Esophagus muscularis mucosa (tissue), 4 donors: ENCODE measurements at places on chromosomes 16 and 17. TPM values are rescaled to one million over a fixed set of nuclear protein-coding genes. Genes with fewer than 3 reads are reported as not detected.

The MBTPS1 gene
- total RNA-seq: 82.9 TPM

The GPR179 gene
- 0.29 TPM for total RNA-seq

The HEATR3 gene
- 12.8 TPM for total RNA-seq

The CDH8 gene
- total RNA-seq: 2.0 TPM

The RAD51C gene
- 27.0 TPM for total RNA-seq

The BCO1 gene
- total RNA-seq: not detected

The ADORA2B gene
- total RNA-seq: 0.26 TPM

The PYDC1 gene
- total RNA-seq: not detected

The ZNF205 gene
- total RNA-seq: 25.0 TPM

The TEKT1 gene
- total RNA-seq: not detected

The RAB11FIP4 gene
- total RNA-seq: 2.1 TPM

The HBQ1 gene
- total RNA-seq: not detected

DNA sequence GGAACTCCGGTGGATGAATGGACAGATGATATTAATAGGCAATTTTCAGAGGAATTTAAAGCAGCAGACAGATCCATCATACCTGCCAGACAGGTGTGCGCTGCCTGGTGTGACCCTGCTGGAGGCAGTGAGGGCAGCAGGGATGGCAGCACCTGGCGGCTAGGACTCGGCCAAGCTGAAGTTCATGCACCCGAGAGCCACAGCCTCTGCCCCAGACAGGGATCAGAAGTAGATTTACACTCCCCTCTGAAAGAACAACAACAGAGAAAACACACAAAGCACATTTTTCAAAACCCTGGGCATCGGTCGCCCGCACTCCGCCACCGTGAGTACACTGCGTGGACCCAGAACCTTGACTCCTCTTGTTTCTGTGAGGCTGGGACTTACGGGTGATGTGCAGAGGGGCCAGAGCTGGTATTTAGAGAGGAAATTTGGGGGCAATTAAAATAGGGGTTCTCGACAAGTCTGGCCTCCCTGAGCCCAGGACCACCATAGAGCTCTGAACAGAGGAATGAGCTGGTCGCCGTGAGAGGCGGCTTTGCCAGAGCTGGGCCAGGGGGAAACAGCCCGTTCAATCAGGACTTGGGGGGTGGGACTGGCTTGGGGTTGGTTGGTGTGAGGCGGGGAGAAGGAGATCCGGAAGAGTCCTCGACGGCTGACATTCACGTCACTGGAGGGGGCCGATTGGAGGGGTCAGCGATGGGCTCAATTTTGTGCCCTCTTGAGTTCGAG lies 101.0 kb downstream of the METRNL start:
- DNase-seq: peak; percentile 80

DNA sequence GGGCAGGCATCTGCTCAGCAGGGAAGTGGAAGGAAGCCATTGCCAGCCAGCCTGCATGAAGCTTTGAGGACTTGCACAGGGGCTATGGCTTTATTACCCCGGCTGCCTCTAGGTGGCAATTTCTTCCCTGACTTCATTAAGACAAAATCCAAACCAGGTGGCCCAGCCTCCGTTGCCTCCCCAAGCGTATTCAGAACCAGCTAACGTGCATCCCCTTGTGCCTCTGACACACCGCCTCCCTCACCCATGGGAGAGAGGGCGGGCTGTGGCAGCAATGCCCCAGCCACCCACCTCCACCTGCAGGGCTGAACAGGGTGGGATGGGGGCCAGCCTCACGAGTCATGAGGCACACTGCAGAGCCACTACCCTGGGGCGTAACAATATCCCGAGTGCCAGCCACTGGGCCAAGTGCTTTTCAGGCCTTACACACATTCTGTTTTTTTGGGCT lies 6.8 kb downstream of the KIFC3 start:
- no peak for DNase-seq

DNA sequence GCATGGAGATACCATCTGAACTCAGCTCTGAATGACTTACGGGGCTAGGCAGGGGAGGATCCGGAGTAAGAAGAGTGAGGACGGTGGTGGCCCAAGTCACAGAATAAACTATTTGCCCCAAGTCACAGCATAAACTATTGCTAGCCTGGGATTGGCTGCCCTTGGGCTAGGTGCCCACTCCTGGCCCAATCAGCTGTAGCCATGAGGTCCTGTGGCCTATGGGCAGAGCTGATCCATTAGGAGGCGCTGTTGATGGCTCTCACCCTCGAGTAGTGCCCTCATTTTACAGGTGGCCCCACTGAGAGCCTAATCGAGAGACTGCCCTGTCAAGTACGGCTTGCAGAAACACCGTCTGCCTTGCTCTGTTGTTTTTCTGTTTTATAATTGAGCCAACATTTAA lies 62.3 kb upstream of the ZNF423 start:
- DNase-seq: no peak

GRCh38 chr17:4248504-4249277 lies 15.1 kb downstream of the ANKFY1 start:
- DNase-seq: no peak

- no peak for DNase-seq
Observed at GRCh38 chr16:1014771-1015495, 33.4 kb downstream of the SOX8 start.

GRCh38 chr17:12041312-12041711 lies 20.6 kb downstream of the MAP2K4 start:
- no peak for DNase-seq

- DNase-seq: no peak
Observed at GRCh38 chr17:16491131-16491702, 776 bp downstream of the LRRC75A start.

- no peak for DNase-seq
Observed at GRCh38 chr17:17108451-17109049, 66.3 kb downstream of the MPRIP start.

- no peak for DNase-seq
Observed at GRCh38 chr17:69342896-69343644, 16.1 kb upstream of the ABCA5 start.

GRCh38 chr17:74190807-74191406 lies 12.6 kb upstream of the RPL38 start:
- no peak for DNase-seq

GRCh38 chr17:38982858-38983746 lies 15.9 kb upstream of the FBXO47 start:
- DNase-seq: no peak

DNA sequence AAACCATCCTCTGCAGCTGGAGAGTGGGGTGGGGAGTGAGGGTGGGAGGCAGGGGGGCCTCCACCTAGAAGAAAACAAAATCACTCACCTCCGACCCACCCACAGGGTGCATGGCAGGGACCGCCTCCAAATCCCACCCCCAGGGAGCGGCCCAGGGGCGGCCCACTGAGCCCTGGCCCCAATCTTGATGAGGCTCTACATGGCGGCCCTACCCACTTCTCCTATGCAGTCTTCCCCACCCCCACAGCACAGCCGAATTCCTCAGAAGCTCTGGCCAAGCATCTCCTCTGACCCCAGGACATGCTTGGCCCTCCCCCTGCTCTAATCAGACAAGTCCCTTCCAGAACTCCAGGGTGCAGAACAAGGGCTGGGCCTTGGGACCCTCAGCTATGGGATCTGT lies 18.2 kb upstream of the FASN start:
- no peak for DNase-seq

GRCh38 chr16:48231727-48232492 lies 12.2 kb upstream of the LONP2 start:
- no peak for DNase-seq

- DNase-seq: peak; percentile 50
Observed at GRCh38 chr17:48995304-48995973, 1.7 kb upstream of the IGF2BP1 start.

DNA sequence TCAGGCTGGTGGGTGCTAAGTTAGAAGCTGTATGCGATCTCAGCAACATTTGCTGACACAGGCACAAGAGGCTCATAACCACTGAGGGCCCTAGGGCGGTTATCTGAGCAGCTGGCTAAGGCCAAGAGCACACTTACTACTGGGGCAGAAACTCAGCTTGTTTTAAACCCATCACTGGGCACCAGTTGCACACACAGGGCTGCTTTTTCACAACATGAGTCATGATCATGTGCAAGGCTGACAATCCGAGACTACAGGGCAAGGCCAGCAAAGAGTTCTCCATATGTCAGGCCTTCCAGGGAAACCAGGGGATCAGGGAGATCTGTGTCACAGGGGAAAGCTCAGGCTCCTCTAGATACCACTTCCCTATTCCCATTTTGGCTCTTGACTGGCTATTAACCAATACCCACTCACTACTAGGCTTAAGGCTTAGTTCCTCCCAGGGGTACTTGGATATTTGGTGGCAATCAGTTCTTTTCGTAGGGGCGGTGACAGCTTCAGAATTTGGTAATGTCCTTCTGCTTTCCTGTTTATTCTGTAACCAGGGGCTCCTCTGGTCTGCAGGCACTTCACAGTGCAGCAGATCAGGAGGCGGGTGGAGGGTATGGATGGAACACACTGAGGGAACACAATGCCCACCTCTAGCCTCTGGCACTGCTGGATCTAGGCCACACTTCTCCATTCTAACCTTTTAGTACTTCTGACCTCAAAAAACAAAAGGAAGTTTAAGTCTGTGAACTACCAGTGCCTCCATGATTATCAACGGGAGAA lies 44.9 kb upstream of the ERN1 start:
- DNase-seq: no peak

DNA sequence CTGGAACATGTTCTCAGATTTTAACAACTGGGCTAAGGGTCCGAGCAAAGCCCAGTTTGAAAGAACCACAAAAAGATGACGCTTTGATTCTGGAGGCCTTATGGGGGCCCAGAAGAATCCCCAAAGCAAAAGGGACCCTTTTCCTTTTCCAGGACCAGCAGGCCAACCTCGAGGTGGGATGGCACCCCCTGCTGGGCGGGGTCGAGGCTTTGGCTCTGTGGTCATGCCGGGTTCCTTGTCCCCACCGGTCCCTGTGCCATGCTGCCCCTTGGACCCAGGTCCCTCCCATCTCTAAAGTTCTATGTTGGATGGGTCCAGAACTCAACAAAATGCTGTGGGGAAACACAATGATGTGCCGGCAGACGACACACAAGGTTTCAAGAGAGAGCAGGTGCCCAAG lies 30.9 kb downstream of the TMEM204 start:
- DNase-seq: no peak

DNA sequence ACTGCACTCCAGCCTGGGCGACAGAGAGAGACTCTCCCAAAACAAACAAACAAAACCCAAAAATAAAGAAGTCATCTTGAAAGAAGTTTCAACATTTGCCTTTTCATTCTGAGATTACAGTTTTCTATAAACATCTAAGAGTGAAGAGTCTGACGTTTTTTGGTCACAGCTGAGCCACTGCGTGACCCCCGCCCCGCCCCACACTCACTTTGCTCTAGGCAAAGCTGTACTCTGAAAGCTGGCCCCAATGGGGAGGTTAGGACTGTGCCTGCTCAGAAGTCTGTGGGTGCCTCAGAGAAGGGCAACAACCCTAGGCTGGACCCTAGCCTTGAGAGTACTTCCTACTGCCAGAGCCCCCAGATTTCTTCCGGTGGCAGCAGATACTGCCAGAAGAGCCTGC lies 19.3 kb downstream of the CYB5D2 start:
- no peak for DNase-seq

- DNase-seq: no peak
Observed at GRCh38 chr17:58228679-58229078, 9.6 kb upstream of the MKS1 start.

- no peak for DNase-seq
Observed at GRCh38 chr16:78735337-78735736, 635.9 kb downstream of the WWOX start.

GRCh38 chr17:8477715-8478441 lies 42.2 kb downstream of the NDEL1 start:
- DNase-seq: no peak

DNA sequence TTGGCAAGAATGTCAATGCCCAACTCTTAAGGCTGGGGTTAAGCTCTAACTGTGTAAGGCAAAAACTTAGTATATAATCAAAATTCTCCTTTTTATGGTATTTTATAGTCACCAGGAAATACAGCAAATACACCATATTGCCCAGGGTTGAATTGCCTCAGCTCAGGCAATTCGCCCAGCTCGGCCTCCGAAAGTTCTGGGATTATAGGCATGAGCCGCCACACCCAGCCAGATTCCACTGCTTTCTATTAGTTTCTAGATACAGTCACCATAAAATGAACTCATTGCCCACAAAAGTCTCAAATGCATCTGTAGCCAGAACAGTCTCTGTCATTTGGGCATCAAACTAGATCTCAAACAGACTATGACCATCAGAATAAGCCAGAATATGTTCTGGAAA lies 238.7 kb upstream of the TOX3 start:
- no peak for DNase-seq

GRCh38 chr16:49410226-49410625 lies 36.6 kb downstream of the C16orf78 start:
- DNase-seq: no peak

DNA sequence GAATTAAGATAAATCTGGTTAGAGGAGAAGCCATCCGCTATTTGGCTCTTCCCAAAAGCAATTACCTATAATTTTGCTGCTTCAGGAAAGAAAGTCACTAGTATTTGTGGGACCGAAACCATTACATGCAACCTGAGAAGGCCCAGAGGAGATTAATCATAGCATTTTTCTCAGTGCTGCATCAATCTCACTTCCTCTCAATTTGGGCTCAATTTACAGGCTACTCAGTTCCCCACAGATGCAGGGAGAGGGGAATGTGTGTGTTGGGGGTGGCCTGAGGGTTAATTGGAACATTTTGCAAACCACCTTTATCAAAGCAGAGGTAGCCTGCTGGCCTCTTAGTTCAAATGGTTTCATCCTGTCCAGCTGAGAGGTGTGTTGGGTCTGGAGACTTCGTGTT lies 394.7 kb upstream of the ASIC2 start:
- DNase-seq: no peak

GRCh38 chr17:67467500-67468455 lies 90.7 kb downstream of the PITPNC1 start:
- no peak for DNase-seq

DNA sequence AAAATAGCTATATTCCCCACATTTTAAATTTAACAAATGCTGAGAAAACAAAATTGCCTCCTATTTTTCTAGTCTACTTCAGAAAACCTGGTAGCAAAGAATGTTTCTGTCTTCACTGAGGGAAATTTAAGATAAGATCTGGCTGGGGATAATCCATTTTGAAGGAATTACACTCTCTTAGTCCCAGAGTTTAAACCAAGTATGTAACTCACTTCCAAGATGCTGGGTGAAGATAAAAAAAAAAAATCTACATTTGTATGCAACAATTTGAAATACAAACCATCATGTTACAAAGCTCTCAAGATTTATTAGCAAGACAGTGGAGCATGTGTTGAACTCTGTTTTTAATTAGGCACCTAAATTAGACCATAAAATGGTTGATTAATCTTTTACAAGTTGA lies 5.7 kb downstream of the HS3ST3B1 start:
- no peak for DNase-seq

- DNase-seq: no peak
Observed at GRCh38 chr16:24769806-24770205, 40.4 kb downstream of the TNRC6A start.

DNA sequence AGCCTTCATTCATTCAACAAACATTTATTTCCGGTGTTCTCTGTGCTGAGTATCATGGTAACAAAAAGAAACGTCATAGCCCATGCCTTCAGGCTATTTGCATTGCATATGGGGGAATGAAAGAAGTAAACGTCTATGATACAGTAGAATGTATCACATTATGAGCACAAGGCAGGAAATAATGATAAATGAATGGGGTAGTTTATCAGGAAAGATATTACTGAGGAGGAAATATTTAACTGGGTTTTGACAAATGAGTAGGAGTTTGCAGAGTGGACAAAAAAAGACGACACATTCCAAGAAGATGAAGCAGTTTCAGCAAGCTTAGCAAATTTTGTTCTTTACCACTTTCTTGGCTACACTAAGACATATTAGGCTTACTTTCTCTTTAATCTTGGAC lies 1.3 kb upstream of the KRTAP4-7 start:
- DNase-seq: no peak
